Activated CD8-positive, alpha-beta memory T cell treated with anti-CD3 and anti-CD28 coated beads for 1 hour (primary cell): ENCODE measurements at places on chromosomes 3 and 15.
A peak's percentile ranks its signal among the peaks of the same experiment; 100 is the strongest.

GRCh38 chr15:77772641-77773402 lies 140.1 kb upstream of the LINGO1 start:
- no peak for DNase-seq

DNA sequence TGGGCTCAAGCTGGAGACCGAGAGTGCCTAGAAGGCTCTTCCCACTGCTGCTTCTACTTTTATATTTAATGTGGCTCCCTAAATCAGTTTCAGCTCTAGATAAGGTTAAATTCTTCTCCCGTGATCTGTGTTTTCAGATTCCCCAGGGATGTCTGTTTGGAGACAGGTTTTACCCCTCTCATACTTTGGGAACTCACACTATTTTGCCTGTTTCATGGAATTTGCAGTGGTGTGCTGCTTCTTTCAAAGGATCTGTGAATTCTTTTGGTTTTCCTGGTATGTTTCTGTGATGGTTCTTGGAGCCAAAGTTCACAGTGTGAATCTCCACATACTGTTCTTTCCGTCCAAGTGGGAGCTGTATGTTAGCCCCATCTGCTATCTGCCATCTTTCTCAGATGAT lies 238.3 kb upstream of the SLITRK3 start:
- DNase-seq, result no peak

DNA sequence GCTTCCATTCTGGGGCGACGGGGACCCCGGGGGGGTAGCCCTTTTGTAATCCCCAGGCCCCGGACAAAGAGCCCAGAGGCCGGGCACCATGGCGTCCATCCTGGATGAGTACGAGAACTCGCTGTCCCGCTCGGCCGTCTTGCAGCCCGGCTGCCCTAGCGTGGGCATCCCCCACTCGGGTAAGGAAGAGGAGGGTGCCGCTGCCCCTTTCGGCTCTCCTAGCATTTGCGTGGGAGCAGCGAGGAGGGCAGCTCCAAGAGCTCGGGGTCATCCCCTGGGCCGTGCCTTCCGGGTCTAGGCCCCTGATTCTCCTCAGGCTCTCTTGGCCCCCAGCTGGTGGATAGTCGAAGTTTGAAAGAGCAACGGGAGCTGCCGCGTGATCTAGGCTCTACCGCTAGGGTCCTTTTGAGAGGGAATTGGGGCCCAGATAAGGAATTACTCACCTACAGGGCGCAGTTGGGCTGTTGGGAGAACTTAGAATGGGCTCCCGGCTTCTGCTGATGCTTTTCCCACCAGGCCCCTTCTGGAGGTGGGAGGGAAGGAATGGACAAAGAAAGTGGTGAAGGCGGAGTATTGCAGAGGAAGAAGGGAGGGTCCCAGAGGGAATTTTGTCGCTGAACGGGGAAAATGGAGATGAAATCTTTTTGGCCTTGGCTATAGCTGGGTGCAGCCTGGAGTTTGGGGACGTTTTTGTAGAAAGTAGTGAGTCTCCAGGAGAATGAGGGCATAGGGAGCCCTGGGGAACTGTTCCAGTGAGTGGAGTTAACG lies 615 bp downstream of the VPS18 start:
- DNase-seq, result peak; percentile 36

GRCh38 chr15:39124553-39125171 lies 456.2 kb upstream of the THBS1 start:
- no peak for DNase-seq

DNA sequence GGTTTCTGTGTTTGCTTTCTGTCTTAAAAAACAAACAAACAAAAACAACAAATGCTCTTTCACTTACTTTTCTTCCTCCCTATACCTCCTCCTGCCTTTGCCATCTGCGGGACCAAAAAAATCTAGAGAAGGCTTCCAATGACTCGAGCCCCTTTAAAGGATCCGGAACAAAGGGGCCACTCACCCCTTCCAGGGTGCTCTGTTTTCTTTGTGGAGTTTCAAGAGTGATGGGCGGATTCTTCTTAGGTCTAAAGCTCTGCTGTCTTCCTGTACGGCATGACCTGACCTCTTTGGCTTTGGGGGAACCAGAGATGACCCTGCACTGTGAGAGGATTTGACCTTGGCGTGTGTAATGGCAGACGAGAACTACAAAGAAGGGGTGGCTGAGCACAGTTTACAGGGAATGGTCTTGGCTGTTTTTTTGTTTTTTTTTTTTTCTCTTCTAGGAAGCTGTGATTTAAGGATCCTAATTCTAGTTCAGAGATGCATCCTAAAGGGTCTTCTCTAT lies 2.2 kb upstream of the MUC20 start:
- DNase-seq, result no peak

GRCh38 chr3:171373711-171374110 lies 86.5 kb downstream of the TNIK start:
- no peak for DNase-seq

- DNase-seq, result no peak
Observed at GRCh38 chr3:173761161-173761560, 363.6 kb downstream of the NLGN1 start.

GRCh38 chr3:52246264-52246620 lies 683 bp downstream of the PPM1M start:
- DNase-seq, result no peak

- DNase-seq, result no peak
Observed at GRCh38 chr3:122621112-122621511, 43.7 kb downstream of the PARP15 start.

DNA sequence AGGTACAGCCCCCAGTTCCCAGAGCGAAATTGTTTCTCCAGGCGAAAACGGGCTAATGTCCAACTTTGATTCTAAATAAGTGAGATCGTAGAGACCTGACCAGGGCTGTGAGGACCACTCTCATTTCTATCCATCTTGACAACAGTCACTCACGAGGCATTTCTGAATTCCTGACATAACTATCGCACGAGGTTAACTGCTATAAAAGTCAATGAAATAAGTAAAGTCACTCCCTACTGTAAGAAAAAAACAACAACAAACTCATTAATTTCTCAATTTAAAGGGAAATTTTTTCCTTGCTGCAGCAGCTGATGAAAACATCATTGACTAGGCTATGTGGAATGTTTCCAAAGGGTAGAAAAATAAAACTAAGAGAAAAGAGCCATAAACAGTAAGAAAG lies 69.1 kb downstream of the GREM1 start:
- DNase-seq, result no peak
